Heart left ventricle (tissue), 16 donors: ENCODE measurements at places on chromosomes 13 and 19. TPM values are rescaled to one million over a fixed set of nuclear protein-coding genes. Genes with fewer than 3 reads are reported as not detected.
A peak's percentile ranks its signal among the peaks of the same experiment; 100 is the strongest.

Gene PRR36
- 0.04 TPM for polyA plus RNA-seq

Gene HDGFL2
- 30.7 TPM for polyA plus RNA-seq

- no peaks in the 10 kb centered on the region for H3K27me3 ChIP-seq
- peak overlapping the region; percentile 78 for H3K4me3 ChIP-seq
- H3K27ac ChIP-seq: peak overlapping the region; percentile 95
Observed at GRCh38 chr19:43596842-43597461, 557 bp downstream of the ZNF576 start.

Gene NCCRP1
- not detected for polyA plus RNA-seq

DNA sequence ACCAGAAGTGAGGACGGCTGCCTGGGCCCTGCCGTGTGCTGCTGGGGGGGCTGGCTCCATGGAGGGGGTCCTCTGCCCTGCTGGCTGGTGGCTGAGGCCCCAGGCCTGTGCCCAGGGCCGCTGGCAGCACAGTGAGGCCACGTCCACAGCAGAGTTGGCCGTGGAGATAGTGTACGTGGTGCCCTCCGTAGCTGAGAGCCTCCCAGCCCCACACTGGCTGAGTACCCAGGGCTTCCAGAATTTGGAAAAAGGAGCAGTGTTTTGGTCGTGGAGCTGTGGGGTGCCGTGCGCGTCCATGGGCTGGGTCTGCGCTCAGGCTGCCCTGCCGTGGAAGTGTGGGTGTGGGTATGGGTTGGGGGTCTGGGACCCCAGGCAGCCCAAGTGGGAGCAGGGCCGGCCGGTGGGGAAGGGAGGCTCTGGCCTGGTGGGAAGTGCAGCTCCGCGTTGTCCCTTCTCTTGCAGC is 5.9 kb downstream of the PTBP1 start:
- peaks cover 11% of the 10 kb centered on the region for H3K36me3 ChIP-seq
- peaks cover 63% of the 10 kb centered on the region for H3K4me1 ChIP-seq
- H3K27me3 ChIP-seq: no peaks in the 10 kb centered on the region
- H3K27ac ChIP-seq: peak overlapping the region; percentile 91
- peak overlapping the region; percentile 87 for H3K4me3 ChIP-seq
- DNase-seq: no peak

DNA sequence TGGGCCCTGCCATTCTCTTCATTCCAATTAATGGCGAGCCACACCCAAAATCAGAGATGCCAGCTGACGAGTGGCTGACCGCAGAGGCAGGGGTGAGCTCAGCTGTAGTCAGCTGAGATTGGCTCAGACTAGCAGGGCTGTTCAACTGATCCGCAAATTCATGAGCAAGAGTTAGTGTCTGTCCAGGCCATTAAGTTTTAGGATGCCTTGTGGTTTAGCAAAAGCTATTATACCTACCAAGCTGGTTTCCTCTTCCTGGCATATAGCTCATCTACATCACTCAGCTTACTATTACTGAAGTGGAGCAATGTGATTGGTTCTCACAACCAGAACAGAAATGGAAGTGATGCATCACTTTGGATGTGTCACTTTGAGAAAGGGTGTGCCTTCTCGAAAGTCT is 148.7 kb downstream of the NALCN start:
- H3K36me3 ChIP-seq: no peaks in the 10 kb centered on the region
- H3K4me3 ChIP-seq: no peak overlapping the region
- H3K4me1 ChIP-seq: no peaks in the 10 kb centered on the region

- peaks cover 29% of the 10 kb centered on the region for H3K4me1 ChIP-seq
- H3K27me3 ChIP-seq: no peaks in the 10 kb centered on the region
- H3K36me3 ChIP-seq: no peaks in the 10 kb centered on the region
- peak overlapping the region; percentile 71 for H3K27ac ChIP-seq
Observed at GRCh38 chr19:6238256-6238642, 41.5 kb downstream of the MLLT1 start.

Gene OVOL3
- polyA plus RNA-seq: not detected
